ENCODE measurements at places on chromosomes 12 and 14. TPM values are rescaled to one million over a fixed set of nuclear protein-coding genes. Genes with fewer than 3 reads are reported as not detected.

FIGNL2 gene
- 0.25 TPM for total RNA-seq

IAPP gene
- total RNA-seq = not detected

PTPRR gene
- total RNA-seq = 0.30 TPM

ANO2 gene
- 0.05 TPM for total RNA-seq

COCH gene
- 27.1 TPM for total RNA-seq

OR6C70 gene
- total RNA-seq = not detected

LGR5 gene
- total RNA-seq = not detected

RTL1 gene
- 0.19 TPM for total RNA-seq

RDH12 gene
- total RNA-seq = not detected

TAS2R43 gene
- not detected for total RNA-seq
